Endodermal cell (in vitro differentiated cells): ENCODE measurements at places on chromosomes 2 and 18.

DNA sequence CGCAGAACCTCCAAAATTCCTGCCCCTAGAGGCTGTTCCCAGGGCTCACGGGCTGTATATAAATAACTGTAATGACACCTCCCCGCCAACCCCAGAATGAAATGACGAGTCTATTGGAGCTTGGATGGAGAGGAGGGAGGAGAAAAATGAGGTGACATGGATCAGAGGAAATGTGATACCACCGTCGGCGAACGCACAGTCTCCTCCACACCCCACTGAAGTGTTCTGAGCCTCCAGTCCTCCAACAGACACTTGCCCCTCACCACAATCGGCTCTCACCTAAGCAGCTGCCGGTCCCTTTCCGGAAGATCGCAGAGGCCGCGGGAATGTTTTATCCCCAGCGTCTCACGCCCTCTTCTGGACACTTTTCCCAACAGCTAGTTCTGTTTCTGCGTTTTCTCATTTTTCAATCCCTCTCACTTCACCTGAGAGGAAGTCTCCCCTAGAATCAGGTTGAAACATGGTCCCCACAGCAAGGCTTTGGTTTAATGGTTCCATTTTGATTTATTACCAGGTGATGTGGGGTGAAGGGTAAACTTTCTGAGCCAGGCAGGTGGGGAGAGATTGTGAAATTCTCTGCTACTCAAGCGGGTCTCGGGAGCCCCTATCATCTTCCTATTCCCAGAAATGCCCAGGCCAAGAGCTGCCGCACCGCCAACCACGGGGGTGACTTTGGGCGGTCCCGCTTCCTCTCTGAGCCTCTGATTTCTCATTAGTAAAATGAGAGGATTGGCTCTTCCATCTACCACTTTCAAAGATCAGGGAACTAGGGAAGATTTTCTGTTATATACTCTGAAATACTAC lies 9.1 kb upstream of the MYO5B start:
- no peaks in the 10 kb centered on the region for H3K36me3 ChIP-seq
- H3K4me3 ChIP-seq = no peak overlapping the region
- H3K27me3 ChIP-seq = peaks cover 6% of the 10 kb centered on the region
- peak; percentile 91 for DNase-seq

GRCh38 chr2:43467891-43468290 lies 127.9 kb downstream of the THADA start:
- no peak overlapping the region for H3K4me3 ChIP-seq
- no peaks in the 10 kb centered on the region for H3K36me3 ChIP-seq
- H3K27me3 ChIP-seq = no peaks in the 10 kb centered on the region
- no peak for DNase-seq

- peak overlapping the region; percentile 18 for H3K4me3 ChIP-seq
- no peak for DNase-seq
- H3K36me3 ChIP-seq = no peaks in the 10 kb centered on the region
- H3K27me3 ChIP-seq = no peaks in the 10 kb centered on the region
- no peak overlapping the region for H3K27ac ChIP-seq
Observed at GRCh38 chr2:200048421-200048820, 93.0 kb downstream of the MAIP1 start.

GRCh38 chr2:28662468-28663181 lies 89.0 kb upstream of the PPP1CB start:
- H3K27ac ChIP-seq = no peak overlapping the region
- no peaks in the 10 kb centered on the region for H3K36me3 ChIP-seq
- H3K27me3 ChIP-seq = no peaks in the 10 kb centered on the region

DNA sequence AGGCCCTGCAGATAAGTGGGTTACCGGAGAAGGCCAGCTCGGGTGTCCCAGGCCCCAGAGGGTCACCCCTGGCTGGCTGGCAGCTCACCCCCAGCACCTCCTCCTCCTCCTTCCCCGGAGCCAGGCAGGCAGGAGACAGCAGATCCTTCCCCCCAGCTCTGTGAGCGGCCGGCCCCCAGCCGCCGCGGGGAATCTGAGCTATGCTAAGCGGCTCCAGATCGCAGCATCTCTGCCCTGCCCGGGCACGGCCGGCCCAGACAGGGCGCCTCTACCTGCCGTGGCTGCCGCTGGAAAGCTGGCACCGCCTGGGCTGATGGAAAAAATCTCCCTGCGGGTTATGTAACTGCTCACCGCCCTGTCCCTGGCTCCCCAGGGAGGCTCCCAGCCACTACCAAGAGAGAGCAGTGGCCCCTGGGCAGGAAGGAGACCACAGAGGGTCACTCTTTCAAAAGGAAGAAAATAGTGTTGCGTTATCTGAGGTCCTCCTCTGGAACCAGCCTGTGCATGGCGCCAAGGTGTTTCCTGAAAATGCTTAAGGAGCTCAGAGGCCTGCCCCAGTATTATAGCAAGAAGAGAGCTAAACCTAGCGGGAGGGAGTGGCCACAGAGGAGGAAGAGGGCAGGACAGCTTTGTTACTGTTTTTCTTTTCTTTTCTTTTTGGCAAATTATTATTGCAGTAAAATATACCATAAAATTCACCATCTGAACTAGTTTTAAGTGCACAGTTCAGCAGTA lies 179.0 kb downstream of the SMAD7 start:
- no peak for DNase-seq
- no peaks in the 10 kb centered on the region for H3K4me1 ChIP-seq
- no peaks in the 10 kb centered on the region for H3K27me3 ChIP-seq
